ENCODE measurements at places on chromosomes 11 and 22.
A peak's percentile ranks its signal among the peaks of the same experiment; 100 is the strongest.

- no peak for DNase-seq
These were observed 63.5 kb downstream of the ATM start for GRCh38 chr11:108286370-108286769.

DNA sequence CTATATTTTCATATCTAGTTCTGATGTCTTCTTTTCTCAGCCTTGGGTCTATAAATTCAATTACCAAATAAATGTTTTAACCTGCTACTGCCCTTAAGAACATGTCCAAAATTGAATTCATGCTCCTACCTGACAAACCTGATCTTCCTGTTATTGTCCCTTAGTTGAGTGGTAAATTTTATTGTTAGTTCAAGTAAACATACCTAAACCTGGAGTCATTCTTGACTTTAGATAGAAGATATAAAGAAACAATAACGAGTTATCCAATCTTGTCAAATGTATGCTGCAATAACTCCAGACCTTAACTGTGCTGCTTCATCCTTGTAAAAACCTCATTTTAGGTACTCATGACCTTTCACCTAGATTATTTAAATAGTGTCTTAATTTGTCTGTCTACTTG is 34.6 kb upstream of the SC5D start:
- no peak for DNase-seq

DNA sequence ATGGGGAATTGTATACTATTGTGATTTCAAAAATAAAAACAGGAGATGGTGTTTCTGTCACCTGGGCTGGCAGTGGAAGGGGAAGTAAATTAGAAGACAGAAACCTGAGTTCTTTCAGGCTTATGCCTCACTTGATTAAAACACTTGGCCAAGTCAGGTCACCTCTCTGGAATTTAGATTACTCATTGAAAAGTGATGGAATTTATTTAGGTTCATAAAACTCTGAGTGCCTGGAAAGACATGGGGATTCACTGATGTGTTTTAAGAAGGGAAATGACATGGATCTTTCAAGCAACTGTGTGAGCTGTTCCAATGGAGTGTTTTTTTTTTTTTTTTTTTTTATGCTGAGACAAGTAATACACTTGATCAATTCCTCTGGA is 400.1 kb downstream of the TMEM135 start:
- DNase-seq, result peak; percentile 56

DNA sequence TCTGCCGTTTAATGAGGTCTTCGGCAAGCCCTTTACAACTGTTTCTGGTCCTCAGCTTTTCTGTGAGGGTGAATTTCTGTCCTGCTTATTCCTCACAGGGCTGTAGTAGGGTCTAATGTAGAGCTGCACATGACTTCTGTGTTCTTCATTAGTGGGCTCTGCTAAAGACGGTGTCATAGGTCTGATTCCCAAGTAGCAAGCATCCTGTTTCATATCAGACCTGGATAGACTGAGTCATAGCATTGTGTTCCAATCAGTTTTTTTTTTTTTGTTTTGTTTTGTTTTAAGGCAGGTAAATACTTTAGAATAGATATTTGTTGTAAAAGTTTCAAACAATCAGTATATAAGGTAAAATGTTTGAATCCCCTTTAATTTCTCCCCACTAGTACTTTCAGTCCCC is 35.4 kb downstream of the BIRC2 start:
- no peak for DNase-seq
